ENCODE measurements at places on chromosomes 13 and 19.

- no peak for DNase-seq
Measured at GRCh38 chr19:16142032-16142580, 1.4 kb upstream of the HSH2D start.

DNA sequence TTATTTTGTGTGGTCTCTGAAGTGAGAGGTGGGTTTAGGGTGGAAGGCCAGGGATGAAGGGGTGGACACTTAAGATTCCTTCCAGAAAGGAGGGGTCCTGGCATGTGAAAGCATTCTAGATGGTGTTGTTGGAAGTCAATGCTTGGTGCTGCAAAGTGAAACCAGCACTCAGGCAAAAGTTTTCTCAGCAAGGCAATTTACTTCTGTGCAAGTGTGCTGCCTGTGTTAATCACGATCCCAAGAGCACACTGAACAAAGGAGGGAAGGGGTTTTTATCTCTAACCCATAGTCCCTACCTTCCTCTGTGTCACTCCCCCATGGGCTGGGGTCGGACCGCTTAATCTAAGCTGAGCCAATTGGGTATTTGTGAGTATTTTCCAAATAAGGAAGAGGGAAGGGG is 1.3 kb downstream of the ZNF134 start:
- no peak for DNase-seq

DNA sequence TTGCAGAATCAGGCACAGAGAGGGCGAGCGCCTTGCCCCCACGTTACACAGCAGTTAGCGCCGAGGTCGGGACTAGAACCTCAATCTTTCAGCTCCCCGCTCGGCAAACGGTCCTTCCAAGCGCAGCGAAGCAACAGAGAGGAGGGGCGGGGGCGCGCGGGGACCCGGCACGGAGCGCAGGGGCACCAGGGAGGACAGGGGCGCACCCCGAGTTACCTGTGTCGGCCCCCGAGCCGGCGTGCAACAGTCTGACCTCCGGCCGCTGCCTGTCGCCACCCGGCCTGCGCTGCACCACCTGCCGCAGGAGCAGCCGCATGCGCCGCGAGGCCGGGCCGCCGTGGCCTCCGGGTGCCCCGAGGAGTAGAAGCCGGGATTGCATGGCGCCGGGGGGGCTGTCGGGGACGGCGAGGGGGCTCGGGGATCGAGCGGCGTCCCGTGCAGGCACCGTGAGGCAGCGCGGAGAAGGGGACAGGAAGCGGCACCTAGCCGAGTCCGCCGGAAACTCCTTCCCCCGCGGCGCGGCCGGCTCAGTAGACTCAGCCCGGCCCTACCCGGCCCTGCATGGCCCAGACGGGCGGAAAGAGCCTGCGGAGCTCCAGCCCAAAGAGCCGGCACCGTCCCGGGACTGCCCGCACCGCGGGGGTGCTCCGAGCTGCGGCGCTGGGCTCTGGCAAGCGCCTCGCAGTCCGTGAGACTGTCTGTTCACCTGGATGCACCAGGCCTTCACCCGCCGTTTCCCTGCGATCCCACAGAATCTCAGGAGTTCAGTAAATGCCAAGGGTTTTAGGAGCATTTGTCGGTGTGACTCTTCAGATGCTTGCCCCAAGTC is at the start of gene VWA8:
VWA8 (minus strand) TSS at position 473 of the 829 bp plus-strand sequence; CDS start at position 379, 94 bp downstream.
- peak; percentile 82 for DNase-seq

GRCh38 chr19:543910-544608 is at the start of gene GZMM:
TSS of gene GZMM (plus strand) at chr19:544053. CDS start at chr19:544072, 19 bp downstream.
- DNase-seq = peak; percentile 89

DNA sequence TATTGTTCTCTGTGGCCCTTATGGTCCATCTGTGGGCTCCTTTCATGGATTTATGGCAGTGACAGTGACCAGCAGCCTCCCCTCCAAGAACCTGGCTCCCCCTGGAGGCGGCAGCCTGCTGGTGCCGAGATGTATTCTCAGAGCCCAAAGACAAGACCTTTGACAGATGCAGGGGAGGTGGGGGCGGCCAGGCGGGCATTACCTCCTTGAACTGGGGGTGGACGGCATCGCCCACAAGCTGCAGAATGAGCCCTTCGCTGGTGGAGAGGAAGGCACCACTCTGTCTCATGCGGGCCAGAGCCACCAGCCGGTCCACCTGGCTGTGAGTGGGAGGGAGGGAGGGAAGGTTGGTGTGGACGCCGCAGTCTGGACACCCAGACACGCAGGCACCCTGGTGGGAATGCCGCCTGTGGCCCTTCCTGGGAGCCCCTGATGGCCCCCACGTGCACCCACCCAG is 6.6 kb downstream of the ISOC2 start:
- peak; percentile 39 for DNase-seq

GRCh38 chr13:74322562-74322961 is 188.4 kb upstream of the KLF12 start:
- DNase-seq = no peak
